ENCODE measurements at places on chromosomes 3 and 15.

- DNase-seq: no peak
These were observed 633.7 kb upstream of the SUCLG2 start for GRCh38 chr3:68288085-68288484.

- no peak for DNase-seq
These were observed 6.7 kb downstream of the ZDHHC3 start for GRCh38 chr3:44969154-44969827.

GRCh38 chr3:129632977-129633376 is 26.5 kb upstream of the PLXND1 start:
- DNase-seq: no peak

DNA sequence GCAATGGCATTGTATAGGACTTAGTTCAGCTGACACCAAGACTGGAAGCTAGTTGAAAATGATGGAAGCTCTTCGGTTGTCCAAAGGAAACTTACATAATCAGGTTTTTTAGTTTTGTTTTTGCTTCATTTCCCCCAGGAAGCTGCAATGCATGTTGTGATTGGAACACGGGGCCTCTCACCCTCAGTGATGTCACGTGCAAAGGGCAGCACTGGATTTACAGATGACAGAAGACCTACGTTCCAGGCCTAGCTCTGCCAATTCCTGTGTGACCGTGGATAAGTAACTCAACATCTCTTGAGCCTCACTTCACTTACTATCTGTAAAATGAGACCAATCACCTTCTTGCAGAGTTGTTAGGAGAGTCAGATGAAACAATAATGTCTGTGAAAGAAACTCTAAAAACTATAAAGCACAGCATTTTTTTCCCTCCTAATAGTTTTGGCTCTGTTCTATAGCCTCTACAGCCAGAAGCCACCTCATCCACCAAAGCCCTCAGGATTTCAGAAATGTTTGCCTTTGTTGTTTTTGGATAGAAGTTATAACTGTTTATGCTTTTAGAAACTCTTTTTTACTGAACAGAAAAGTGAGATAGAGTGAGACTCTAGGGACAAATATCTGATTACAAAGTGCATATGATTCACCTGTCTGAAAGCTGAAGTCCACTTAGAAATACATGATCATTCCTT is 4.6 kb downstream of the RBSN start:
- DNase-seq: no peak

GRCh38 chr3:196016485-196016884 is 65.4 kb downstream of the TFRC start:
- DNase-seq: no peak
